ENCODE measurements at places on chromosomes 13 and 19.

- no peak for DNase-seq
These were observed 51.2 kb downstream of the NLRP12 start for GRCh38 chr19:53772943-53773342.

DNA sequence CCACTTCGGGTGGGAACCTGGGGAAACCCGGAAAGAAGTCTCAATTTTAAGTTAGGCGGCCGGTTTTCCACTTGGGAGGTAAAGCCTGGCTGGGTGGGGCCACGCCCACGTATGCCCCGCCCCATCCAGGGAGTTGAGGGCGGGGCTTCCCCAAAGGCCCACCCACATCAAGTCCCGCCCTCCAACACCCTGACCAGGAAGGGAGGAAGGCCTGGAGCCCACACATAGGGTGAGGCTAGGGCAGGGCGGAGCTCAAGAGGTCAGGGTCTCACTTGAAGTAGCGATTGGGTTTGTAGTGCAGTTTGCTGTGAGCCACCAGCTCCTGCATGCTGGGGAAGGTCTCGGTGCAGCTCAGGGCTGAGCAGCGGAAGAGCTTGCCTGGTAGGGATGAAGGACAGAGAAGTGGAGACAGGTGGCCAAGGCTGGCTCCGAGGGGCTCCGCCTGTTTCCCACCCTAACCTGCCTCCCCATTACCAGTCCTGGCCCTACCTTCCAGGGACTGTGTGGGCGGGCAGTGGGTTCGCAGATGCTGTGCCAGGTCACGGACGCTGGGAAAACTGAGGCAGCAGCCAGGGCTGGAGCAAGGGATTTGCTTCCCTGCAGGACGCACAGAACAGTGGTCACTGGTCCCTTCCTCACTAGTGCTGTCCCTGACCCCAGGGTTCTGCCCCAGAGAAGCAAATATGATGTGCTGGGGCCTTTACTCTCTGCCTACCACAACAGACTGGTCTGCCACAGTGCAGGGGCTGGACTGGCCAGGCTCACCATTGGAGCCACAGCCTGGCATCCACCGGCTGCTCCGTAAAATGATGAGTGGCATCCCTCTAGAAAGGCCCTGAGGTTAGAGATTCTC, 1.6 kb downstream of the ZNF414 start:
- DNase-seq = no peak

DNA sequence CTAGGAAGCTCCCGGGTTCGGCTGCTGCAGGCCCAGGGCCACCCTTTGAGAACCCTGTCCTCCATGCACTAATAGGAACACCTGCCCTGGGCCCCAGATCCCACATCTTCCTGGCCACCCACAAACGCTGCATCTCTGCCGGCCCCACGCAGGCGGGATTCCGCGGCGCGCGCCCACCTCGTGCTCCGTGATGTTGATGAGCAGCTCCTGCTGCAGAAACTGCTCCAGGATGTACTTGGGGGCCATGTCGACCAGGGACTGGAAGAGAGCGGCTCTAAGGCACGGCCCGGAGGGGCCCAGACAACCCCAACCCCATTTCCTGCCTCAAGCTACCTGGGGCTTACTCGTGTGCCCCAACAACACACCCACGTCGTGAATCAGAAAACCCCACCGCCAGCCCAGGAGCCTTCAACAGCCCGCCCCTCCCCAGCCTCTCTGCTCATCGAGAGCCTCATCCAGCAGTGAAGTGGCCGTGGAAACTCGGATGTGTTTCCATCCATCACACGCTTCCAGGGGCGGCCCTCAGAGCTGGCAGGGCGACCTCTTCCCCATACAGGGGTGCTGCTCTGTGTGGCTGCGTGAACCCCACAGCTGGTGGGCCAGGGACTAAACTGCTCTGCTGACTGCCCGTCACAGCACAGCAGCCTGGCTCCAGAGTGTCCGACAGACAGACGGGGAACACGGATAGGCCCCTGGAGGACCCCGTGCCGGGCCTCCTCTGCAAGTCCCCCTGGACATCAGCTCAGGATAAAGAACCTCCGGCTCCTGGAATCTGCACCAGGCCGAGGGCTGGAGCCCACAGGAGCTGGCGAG, 4.2 kb downstream of the POLR2E start:
- DNase-seq = no peak

- DNase-seq = no peak
These were observed 1381.5 kb upstream of the SPRY2 start for GRCh38 chr13:81722456-81722855.

DNA sequence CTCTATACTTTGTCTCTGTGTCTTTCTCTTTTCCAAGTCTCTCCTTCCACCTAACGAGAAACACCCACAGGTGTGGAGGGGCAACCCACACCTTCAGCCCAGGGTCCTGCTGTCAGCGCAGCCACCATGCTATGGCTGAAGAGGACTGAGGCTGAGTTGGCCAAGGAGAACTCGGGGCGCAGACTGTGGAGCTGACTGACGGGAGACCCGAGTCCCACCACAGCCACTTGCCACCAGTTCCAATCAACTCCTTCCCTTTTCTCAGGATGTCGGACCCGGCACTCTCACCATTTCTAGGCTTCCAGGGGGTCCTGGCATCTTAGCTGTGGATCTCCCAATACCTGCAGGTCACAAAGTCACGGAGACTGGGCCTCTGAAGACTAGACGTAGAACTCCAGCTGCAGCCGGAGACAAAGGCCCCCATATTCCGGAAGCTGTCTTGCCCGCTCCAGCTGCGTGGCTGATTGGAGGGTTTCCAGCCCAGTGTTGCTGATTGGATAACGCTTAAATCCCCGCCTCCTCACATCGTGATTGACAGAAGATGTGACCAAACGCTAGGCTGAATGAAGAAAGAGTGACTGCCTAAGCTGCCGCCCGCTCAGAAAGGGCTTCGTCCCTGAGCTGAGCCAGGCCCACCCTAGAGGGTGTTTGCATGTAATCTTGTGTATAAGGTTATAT, 63.6 kb downstream of the ZNF429 start:
- peak; percentile 25 for DNase-seq

DNA sequence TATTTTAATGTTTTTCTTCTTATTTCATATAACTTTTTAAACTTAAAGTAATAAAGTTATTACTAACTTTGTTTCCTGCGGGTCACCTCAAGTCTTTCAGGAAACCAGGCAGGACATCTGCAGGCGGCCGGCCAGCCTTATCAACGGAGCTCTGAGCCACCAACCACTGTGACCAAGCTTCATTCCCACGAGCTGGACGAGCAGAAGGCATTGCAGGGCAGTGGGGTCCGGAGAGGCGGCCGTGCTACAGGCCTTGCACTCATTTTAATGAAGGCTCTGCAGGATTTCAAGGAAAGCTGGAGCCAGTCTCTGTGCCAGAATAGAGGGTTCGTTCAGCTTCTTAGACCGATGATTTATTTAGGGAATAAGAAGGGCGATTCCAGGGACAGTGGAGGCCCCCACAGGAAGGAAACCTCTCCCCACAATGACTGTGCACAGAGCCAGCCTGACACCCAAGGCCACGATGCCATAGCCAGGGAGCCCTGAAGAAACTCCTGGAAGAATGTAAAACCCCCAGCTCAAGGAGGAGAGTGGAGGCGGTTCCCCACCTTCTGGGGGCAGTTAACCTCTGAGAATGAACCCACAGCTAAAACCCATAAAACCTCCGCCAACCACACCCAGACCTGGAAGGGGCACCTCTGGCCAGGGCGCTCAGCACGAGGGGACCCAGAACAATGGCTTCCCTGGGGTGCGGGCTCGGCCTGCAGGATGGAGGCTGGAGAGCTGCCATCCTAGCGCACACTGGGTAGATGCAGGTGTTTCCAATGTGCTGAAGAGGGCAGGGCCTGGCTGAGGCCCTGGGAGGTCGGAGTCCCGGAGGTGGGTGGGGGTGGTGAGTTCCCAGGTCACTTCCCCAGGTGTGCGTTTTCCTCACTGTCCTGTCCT, 75.0 kb downstream of the RASA3 start:
- DNase-seq = no peak

DNA sequence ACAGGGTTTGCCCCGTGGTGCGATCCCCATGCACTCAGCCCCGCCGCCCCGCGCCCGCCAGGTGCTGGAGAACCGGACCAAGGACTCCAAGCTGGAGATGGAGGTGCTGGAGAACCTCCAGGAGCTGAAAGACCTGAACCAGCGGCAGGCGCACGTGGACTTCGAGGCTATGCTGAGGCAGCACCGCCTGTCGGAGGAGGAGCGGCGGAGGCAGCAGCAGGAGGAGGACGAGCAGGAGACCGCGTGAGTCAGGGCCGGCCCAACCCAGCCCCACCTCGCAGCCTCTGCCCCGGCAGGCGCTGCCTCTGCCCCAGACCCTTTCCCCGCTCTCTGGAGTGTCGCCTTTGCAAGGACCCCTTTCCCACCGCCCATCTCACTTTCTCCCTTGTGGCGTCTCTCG, 11.3 kb downstream of the YJU2 start:
- no peak for DNase-seq

- DNase-seq = no peak
These were observed 822.9 kb upstream of the PRR20A start for GRCh38 chr13:56317841-56318240.

DNA sequence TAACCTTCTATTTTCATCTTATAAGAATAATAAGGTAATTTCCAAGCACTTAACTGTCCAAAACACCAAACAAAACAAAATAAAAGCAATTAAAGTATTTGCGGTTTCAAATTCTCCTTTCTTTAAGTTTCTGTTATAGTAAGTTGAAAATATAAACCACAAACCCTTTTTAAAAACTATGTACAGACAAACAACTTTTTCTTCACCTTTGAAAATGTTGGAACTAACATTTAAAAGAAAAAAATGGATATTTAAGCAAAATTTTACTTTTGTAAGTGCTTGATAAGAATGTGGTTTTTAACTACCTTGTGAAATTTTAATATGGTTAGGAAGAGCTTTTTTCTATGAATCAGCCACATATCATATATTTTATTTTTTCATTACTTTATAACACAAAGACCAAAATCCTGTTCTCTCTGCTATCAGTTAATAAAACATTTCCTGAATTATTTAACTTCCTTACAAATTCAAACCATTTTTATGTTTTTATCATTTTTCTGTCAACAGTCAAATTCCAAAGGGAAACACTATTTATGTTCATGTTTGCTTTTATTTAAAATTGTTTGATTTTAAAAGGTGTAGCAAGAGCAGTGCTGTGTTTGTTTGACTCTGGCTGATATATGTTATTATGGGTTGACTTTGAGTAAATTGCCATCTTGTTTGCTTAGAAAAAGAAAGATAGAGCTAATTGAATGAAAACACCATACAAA, 554.1 kb upstream of the KLHL1 start:
- no peak for DNase-seq

- DNase-seq = no peak
These were observed 130.8 kb downstream of the OLFM4 start for GRCh38 chr13:53159431-53159830.

DNA sequence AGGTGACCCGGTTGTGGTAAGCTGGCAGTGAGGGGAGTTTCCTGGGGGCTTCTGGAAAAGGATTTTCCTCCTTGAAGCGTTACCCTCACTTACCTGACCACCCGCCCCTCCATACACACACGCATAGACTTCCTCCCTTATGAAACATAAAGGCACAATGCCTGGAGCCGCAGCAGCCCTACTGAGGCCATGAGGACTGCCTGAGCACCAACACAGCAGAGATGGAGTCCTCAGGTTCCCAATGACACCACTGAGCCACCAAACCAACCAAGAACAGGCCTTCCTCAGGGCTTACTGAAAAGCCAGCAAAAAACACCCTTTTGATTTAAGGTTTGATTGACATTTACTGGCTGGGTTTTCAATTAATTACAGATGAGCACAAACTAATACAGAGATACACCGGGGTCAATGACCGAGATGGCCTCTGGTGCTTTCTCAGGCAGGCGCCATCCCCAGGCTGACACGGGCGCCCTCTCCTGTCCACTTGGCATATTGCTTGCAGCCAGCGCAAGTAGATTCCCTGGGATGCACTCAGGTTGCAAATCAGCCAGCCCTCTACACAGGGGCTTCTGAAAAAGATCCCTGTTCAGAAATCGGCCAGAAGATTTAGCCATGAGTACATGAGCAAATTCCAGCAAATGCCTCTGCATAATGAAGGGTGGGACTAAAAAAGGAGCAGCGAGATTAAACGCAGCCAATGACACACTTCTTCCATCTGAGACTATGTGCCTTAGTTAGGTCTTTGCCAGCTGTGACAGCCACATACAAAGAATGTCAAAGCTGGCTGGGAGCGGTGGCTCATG, 14.8 kb downstream of the OPA3 start:
- no peak for DNase-seq

DNA sequence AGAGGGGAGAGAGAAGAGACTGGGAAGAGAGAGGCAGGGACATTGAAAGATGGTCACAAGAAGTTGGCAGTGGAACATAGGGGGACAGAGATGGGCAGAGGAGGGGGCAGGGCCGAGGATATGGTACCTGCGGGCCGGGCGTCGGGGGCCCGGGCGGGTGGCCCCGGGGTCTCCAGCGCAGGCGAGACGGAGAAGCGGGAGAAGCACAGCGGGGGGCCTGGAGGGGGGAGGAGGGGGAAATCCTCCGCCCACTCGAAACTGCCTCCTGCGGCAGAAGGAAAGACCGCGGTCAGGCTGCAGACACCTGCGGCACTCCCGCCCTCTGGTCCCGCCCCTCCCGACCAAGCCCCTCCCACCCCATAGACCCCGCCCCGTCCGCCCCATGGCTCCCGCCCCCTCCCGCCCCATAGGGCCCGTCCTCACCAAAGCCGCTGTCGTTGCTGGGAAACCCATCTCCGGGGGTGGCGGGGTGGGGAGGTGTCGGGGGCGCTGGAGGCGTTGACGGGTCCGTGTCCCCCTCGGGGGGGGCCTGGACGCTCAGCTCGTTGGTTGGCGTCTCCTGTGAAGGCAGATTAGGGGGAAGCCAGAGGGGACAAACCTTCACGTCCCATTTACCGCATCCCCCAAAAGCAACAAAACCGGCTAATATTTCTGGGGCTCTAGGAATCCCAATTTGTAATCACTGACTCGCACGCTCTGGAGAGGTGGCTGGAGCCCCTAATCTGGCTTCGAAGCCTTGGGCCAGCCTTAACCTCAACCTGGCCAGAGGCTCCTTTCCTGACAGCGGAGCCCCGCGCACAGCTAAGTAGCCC, 20.4 kb downstream of the LMTK3 start:
- DNase-seq = no peak

DNA sequence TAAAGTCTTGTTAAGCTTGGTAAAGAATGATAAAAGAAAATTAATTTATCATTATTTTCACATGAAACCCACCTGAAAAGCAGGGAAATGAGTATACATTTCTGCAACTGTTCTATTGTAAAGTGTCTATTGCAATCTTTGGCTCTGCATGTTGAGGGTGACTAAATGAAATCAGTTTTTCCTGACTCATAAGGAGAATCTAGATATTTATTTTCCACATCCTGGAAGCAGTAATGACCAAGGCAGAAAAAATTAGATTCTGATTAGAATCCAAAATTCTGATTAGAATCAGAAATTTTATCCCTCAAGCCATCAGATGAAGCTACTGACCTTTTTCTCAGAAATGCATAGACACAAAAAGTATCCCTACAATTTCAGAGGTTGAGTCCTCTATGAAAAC, 178.4 kb downstream of the MYO16 start:
- no peak for DNase-seq

DNA sequence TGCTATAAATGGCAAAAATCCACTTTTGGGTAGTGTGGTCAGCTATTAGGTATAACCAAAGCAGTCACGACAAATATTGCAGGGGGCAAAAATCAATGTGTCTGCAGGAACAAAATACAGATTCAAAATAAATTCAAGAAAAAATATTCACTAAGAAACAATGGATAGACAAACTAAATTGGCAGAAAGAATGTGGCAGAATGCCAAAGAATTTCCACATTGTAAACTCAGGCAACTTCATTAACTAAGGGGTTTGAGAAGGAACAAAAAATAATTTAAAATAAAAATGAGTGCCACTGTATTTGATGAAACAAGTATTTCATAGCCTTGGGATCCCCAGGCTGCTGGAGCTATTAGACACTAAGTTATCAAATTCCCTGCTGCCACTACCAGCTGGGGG, 193.1 kb downstream of the VWA8 start:
- DNase-seq = no peak

GRCh38 chr19:12364391-12365235, 870 bp downstream of the ZNF442 start:
- no peak for DNase-seq

All from kidney epithelial cell (primary cell).